Neural crest cell (in vitro differentiated cells): ENCODE measurements at places on chromosomes 3 and 15. TPM values are rescaled to one million over a fixed set of nuclear protein-coding genes. Genes with fewer than 3 reads are reported as not detected.

Gene EPHA3
- 22.1 and 24.6 TPM in 2 replicates for total RNA-seq

- DNase-seq = peak; percentile 37
These were observed 224.0 kb upstream of the RGMA start for GRCh38 chr15:93312891-93313486.

GRCh38 chr3:187377842-187378241 lies 9.7 kb downstream of the RTP4 start:
- DNase-seq = no peak

DNA sequence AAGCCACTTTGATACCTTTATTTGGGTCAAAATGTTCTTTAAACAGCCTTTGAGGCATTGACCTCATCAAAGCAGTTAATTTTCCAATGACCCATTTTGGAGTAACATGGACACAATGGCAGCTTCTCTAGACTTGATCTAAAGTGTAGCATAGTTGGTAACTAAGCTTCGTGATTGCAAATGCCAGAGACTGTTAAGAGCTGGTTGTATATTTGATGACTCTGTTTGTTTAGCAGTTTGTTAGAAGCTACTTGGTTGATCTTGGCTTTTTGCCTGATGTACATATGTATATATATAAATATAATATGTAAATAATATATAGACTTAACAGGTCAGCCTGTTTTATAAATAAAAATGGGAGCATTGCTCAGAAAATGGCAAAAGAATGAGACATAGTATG lies 68.4 kb downstream of the MITF start:
- DNase-seq = no peak
